ENCODE measurements at places on chromosomes 3 and 15. TPM values are rescaled to one million over a fixed set of nuclear protein-coding genes. Genes with fewer than 3 reads are reported as not detected.

The SCN10A gene
- total RNA-seq = not detected

The PIERCE2 gene
- 3.4 TPM for total RNA-seq

The RGMA gene
- 2.4 TPM for total RNA-seq

The TERC gene
- total RNA-seq = 291 TPM

The LYZL4 gene
- not detected for total RNA-seq

The DPP8 gene
- 52.0 TPM for total RNA-seq

The AADACL2 gene
- not detected for total RNA-seq

The SLC6A20 gene
- total RNA-seq = not detected

The TTC23 gene
- total RNA-seq = 45.3 TPM

The PRR20G gene
- total RNA-seq = not detected

The BBS4 gene
- 33.7 TPM for total RNA-seq

The C3orf52 gene
- 32.0 TPM for total RNA-seq

The CTXN2 gene
- total RNA-seq = not detected

The COL8A1 gene
- total RNA-seq = 65.6 TPM

The CLDN18 gene
- total RNA-seq = not detected

The BNIP2 gene
- 123 TPM for total RNA-seq

The MORF4L1 gene
- total RNA-seq = 280 TPM

The COLQ gene
- 0.81 TPM for total RNA-seq

The C3orf85 gene
- not detected for total RNA-seq

The CLRN1 gene
- not detected for total RNA-seq

The NRG4 gene
- total RNA-seq = not detected

The ATP2B2 gene
- total RNA-seq = not detected

The LCTL gene
- total RNA-seq = not detected

The EIF4E3 gene
- 26.6 TPM for total RNA-seq

The IMPG2 gene
- total RNA-seq = 0.33 TPM

The AGTR1 gene
- 19.5 TPM for total RNA-seq

The MUSTN1 gene
- 4.0 TPM for total RNA-seq

The ZCWPW2 gene
- 0.49 TPM for total RNA-seq

The WDR72 gene
- 93.5 TPM for total RNA-seq

The DPPA2 gene
- not detected for total RNA-seq

The ABCC5 gene
- total RNA-seq = 19.4 TPM

The RASSF1 gene
- 42.6 TPM for total RNA-seq

The STAC gene
- total RNA-seq = 0.40 TPM

The DUSP7 gene
- 10.3 TPM for total RNA-seq

The LARP6 gene
- 103 TPM for total RNA-seq

The TLR9 gene
- total RNA-seq = not detected

The SKOR1 gene
- total RNA-seq = 1.2 TPM

Data from thyroid gland (tissue), 4 donors.